Inflammatory macrophage (primary cell): ENCODE measurements at places on chromosomes 1 and 21.
A peak's percentile ranks its signal among the peaks of the same experiment; 100 is the strongest.

DNA sequence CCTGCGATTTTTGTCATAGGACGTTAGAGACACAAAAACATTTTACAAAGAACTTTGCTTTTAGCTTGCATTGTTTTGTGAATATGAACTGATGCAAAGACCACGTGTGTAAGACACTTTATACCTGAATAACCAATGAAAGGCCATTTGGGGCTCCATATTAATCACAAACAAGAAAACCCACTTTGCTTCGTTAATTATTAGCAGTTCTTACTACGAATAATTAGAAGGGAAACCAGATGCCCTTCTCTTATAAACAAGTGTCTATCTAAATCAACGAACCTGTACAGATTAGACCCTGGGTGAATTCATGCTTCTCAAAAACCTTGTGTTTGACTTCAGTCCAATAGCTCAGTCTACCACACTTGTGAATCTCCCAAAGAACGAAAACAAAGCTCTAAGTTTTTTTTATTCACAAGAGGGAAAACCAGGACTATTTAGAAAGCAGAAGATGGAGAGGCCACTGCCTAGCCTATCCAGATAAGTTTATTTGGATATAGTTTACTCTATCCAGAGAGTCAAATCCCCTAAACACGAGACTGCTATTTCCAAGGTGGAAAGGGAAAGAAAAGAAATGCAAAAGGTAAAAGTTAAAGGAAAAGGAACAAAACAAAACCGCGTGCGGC, 897 bp downstream of the CYYR1 start:
- DNase-seq = no peak

- DNase-seq = no peak
Measured at GRCh38 chr1:64518692-64519481, 49.0 kb downstream of the CACHD1 start.

GRCh38 chr1:212488436-212489283, 55.9 kb downstream of the NENF start:
- DNase-seq = peak; percentile 95

DNA sequence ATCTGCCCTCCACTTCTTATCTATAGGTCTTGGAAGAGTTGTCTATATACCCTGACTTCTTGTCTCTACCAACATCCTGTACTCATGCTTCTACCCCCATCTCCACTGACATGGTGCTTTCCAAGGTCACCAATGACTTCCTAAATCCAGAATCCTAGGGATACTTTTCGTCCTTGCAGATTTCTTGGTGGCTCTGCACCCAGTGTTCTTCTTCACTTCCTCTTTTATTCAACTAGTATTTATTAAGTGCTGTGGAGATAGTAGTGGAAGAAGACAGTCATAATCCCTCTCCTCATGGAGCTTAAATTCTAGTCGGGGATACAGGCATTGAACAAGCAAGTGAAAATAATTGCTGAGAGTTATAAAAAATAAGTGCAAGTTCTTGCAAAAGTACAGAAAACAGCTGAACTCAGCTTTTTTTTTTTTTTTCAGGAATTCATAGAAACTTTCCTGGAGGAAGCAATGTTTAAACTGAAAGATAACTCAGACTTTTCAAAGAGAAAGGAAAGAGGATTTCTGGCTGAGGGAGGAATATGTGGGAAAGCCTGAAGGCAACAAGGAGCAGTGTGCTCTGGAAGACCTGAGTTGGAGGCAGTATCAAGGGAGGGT, 38.2 kb upstream of the CYP4B1 start:
- no peak for DNase-seq

DNA sequence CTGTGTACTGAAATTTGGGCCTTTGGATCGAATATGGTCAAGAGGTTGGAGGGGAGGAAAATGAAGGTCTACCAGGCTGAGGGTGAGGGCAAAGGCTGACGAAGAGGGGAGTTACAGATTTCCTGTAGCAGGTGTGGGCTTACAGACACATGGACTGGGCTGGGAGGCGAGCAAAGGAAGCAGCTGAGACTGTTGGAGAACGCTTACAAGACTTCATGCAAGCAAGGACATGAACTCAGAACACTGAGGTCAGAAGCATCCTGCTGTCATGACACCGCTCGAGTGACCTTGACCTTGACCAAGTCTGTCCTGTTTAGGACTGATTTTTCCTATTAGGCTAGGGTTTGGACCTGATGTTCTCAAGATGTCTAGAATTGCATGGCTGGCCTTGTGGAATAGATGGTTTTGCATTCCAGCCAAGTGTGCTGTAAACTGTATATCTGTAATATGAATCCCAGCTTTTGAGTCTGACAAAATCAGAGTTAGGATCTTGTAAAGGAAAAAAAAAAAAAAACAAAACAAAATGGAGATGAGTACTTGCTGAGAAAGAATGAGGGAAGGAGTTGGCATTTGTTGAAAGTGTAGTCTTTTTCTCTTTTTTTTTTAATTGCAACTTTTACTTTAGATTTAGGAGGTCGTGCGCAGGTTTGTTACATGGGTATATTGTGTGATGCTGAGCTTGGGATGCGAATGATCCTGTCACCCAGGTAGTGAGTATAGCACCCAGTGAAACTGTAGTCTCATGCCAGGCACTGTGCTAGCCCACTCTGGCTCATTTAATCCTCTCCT, 5.8 kb downstream of the ELF3 start:
- no peak for DNase-seq
